Activated T-cell treated with anti-CD3 and anti-CD28 coated beads, Interleukin-2, amount 50 U/mL, for 72 hours (primary cell): ENCODE measurements at places on chromosomes 4 and X.

GRCh38 chrX:109187473-109188168 lies 294.3 kb downstream of the GUCY2F start:
- no peak for DNase-seq

GRCh38 chr4:14671146-14671545 lies 331.1 kb upstream of the CPEB2 start:
- no peak for DNase-seq

GRCh38 chrX:8245411-8245810 lies 74.3 kb upstream of the VCX2 start:
- no peak for DNase-seq

- DNase-seq = no peak
Observed at GRCh38 chr4:112589206-112589605, 47.5 kb downstream of the ZGRF1 start.

DNA sequence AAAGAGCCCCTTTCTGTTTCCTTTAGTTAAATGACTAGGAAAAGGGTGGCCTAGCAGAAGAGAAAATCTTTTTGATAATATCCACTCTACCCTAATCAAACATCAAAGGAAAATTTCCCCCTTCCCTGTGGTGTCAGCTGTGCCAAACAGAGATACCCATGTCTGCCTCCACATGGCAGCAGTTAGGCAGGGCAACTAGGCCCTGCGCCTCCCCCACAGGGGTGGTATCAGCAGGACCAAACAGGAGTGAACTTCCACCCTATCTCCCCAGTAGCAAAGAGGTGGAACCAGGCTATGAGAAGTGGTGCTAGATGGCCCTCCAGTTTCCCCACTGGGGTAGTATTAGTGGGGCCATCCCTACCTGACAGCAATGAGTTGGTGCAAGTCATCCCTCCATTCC lies 19.8 kb upstream of the XKRX start:
- no peak for DNase-seq

- no peak for DNase-seq
Observed at GRCh38 chr4:5277079-5277478, 225.8 kb downstream of the STK32B start.

GRCh38 chrX:20729416-20729815 lies 462.7 kb upstream of the RPS6KA3 start:
- DNase-seq = no peak

- no peak for DNase-seq
Observed at GRCh38 chrX:85590638-85591037, 211.2 kb upstream of the POF1B start.

- peak; percentile 11 for DNase-seq
Observed at GRCh38 chrX:132025041-132025440, 1.9 kb downstream of the STK26 start.

DNA sequence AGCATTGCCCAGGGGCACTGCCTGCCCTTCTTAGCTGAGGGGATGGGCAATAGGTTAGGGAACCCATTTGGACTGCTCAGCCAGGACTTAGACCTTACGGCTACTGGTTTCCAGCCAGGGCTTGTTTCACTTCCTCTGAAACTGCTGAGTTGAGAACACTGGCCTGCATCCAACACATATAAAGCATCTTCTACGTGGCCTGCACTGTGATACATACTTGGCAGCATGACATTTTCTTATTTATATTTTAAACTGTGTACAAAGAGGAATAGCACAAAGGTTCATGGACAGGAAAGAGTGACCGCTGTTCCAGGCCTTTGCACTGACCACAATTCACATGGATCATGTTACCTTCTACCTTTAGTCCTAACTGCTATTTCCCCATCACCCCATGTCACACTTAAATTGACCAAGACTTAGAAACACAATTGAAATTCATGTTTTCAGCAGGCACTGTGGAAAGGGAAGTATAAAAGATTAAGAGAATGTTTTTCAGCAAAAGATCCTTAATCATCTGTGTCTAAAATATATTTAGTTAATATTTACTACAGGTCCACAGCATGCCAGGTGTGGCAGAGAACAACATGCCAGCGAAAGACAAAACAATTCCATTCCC lies 43.7 kb downstream of the NLGN4X start:
- no peak for DNase-seq

DNA sequence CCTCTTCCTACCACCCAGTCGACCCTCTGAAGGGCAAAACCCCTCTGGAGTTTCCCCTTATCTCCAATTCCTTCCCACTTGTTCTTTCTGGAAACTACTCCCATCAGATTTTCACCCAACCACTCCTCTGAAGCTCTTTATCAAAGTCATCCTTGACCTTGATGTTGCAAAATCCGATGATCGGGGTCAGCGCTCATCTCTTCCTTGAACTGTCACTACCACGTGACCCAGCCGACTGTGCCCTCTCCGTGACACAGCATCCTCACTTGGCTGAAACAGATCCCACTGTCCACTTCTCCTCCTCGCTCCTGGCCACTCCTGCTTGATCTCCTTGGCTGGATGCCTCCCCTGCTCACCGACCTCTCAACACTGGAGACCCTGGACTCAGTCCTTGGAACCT lies 1.1 kb downstream of the CFAP99 start:
- no peak for DNase-seq

DNA sequence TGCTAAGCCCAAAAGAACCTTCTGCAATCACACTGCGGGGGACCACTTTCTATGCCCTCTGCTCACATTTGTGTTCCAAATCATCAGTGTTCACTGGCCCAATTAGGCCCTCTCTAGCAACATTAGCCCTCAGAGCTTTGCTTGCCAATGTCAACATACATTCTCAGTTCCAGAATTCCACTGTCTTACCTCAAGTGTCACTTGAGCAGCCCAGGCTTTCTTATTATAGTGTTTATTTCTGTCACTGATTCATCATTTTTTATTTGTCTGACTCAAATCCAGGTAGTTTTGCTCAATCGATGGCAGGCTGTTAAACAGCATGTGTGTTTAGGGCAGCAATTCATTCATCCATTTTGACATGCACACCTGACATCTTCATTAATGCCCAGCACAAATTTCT lies 291.2 kb downstream of the TEX13A start:
- no peak for DNase-seq

- no peak for DNase-seq
Observed at GRCh38 chrX:34560180-34560579, 96.9 kb downstream of the TMEM47 start.

GRCh38 chr4:13782231-13782630 lies 154.7 kb upstream of the BOD1L1 start:
- no peak for DNase-seq

- no peak for DNase-seq
Observed at GRCh38 chrX:74514384-74514783, 93.1 kb downstream of the SLC16A2 start.

DNA sequence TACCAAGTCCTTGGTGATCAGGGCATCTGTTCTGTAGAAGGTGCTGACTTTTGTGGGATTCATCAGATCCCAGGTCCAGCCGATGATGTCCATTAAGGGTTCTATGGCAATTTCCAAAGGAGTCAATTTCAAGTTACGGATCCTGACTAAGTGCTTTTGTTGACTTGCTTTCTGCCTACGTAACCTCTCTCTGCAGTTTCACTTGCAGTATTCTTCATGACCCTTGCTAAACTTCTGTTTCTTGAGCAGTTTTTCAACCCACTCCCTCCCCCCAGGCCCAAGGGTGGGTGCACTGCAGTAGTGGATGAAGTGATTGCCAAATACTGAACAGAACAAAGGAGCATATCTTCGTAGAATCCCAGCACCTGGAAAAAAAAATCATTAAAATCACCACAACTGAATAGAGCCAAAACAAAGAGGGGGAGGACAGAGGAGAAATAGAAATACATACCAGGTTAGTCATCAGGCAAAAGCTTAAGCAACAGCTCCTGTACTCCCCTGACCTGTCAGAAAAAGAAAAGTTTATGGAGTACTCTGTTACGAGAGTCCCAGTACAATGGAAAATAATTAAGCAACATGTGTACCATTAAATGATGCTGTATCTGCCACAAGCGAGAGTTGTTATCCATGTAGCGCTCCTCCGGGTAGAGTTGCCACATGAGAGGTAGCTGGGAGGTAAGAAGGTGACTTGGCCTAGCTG lies 5.8 kb downstream of the CMC4 start:
- DNase-seq = no peak

- DNase-seq = no peak
Observed at GRCh38 chrX:54930291-54931049, 9.8 kb downstream of the TRO start.

GRCh38 chrX:109624641-109625616 lies at the start of gene KCNE5:
KCNE5 (minus strand) TSS chrX:109625172; CDS start chrX:109625020, 152 bp downstream.
- no peak for DNase-seq

DNA sequence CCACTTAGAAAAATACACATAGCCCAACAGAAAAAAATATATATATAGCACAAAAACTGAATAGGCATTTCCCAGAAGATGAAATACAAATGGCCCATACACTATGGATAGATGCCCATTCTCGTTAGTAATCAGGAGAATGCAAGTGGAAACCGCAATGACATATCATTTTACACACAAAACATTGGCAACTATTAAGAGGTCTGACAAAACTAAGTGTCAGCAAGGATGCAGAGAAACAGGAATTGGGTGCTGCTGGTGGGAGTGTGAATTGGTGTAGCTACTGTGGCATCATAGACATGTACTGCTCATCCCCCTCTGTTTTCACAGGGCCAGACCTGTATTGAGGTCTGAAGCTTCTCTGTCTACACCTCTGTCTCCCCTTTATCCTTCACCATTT lies 320.0 kb downstream of the IDS start:
- no peak for DNase-seq

DNA sequence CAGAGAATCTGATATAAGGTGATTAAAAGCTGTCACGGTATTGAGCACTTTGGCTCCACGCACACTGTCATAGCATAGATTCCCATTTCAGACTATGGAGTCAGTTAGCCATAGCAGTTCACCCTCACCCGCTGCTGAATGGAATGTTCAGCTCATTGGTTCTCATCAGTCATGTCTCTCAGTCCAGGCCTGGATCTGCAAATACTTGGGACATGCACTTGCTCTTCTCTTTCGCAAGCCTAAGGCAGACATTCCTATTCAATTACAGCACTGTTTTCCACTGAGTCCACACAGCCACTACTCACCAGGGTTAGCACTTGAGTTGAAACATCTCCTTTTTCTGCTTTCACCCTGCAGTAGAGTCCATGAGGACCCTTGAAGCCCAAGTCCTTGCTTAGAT lies 30.6 kb upstream of the SCML1 start:
- no peak for DNase-seq

- DNase-seq = no peak
Observed at GRCh38 chr4:168908093-168908492, 102.0 kb downstream of the CBR4 start.

DNA sequence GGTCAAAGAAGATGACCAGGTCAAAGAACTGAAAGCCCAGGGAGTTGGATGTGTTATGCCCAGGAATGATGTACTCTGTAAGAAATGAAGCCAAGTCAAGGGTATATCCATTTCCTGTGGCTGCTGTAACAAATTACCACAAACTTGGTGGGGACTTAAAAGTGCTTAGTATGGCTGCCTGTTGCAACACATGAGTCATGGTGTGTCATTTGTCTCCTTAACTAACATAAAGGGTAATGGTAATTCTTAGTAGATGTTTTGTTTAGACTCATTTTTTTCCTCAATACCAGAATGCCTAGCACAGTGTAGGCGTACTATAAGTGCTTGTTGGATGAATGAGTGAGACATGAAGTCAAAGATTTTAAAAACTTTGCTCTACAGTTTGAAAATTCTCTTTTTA lies 45.7 kb downstream of the SYTL5 start:
- peak; percentile 6 for DNase-seq

DNA sequence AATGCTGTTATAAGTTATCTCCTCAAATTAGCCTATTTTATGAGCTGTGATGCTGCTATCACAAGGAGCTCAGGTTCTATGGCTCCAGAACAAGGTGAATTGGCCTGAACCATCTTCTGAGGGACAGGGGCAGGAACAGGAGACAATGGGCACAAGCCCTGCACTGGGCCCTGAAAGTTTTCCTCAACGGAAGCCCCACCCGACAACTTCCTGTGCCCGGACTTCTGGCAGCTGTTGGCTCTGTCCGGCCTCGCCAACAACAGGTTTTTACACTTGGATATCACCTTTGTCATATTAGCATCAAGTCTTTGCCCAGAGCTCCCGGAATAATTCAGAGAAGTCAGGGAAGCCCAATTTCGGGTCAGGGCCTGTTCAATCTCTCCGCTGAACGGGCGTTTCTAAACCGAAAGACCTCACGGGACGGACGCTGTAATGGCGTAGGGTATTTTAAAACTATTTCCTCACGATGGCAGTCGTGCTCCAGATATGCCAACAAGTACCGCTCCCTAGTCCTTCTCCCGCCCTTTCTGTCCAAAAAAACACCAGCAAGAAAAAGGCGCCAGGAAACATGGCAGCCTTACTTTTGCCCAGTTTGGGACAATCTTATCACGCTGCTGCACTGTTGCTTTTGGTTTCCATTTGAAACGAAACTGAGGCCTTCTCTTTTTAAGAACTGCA lies 201.0 kb upstream of the STK26 start:
- no peak for DNase-seq

GRCh38 chrX:16114611-16115010 lies 8.8 kb upstream of the GRPR start:
- no peak for DNase-seq

DNA sequence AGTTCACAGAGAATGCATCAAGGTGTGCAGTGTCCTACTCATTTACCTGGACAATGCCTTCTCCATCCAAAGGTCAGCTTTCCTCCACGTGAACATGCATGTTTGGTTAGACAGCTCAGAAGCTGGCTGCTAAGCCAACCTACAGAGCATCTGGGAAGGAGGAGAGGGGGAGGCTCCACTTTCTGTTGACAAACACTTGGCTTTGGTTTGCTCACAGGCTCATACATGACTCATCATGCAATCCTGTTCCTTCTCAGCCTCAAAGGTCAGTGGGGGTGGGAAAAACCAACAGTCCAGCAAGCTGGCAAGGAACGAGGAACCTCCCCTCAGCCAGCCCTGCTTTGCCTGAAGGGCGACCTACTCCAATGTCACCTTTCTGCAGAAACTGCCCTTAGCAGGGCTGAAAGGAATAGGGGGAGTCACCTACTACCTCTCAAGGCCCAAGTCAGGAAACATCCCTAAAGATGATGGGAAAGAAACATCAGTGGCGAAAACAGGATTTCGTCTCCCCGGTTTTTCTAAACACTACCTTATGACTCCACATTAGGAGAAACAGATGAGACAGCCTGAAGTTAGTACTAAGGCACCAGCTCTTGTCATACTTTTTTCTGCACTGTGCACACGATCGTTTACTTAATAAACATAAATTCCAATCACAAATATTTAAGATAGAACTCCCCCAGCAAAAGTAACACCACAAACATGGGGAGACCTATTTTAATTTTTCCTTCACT lies 37.9 kb downstream of the RELL1 start:
- no peak for DNase-seq

GRCh38 chrX:57587062-57587461 lies 4.7 kb upstream of the ZXDB start:
- no peak for DNase-seq

DNA sequence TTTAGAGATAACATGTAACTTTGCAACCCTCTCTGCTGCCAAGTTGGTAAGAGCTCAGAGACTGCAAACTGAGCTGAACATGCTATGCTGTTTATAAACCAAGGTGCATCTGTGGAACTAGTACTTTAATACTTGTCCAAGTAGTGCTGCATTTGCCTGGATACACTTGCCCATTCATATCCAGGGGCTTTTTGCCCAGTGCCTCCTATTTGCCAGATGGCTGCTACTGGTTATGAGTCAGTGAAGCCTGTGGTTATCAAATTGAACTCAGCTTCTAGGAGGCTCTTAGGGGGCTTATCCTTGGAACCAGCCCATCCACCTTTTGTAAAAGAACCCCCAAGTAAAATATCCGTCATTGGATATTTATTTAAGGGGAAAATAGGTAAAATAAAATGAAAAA lies 79.6 kb downstream of the AFF2 start:
- no peak for DNase-seq
